MG63 (cell line): ENCODE measurements at places on chromosomes 2 and 18.

DNA sequence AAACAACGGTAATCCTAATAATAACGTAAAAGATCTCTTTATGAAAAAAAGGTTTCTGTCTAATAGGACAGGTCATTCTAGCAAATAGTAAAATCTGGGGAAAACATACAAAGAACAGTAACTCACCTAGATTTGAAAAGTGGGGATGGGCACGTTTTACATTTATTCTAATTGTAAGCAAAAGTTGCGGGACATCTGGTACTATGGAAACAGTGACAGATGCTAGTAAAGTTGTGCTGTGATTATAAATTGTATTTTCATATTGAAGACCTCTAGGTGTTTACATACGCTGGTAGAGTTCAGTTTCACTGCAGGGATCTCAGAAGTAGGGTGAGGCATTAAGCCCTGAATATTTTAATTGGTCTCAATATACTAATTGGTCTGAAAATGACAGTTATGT lies 422.5 kb downstream of the DPP10 start:
- no peak for DNase-seq

GRCh38 chr2:152466041-152466440 lies 131.1 kb downstream of the FMNL2 start:
- DNase-seq = peak; percentile 50

- no peak for DNase-seq
These were observed 3.1 kb upstream of the AQP12A start for GRCh38 chr2:240688553-240688919.

DNA sequence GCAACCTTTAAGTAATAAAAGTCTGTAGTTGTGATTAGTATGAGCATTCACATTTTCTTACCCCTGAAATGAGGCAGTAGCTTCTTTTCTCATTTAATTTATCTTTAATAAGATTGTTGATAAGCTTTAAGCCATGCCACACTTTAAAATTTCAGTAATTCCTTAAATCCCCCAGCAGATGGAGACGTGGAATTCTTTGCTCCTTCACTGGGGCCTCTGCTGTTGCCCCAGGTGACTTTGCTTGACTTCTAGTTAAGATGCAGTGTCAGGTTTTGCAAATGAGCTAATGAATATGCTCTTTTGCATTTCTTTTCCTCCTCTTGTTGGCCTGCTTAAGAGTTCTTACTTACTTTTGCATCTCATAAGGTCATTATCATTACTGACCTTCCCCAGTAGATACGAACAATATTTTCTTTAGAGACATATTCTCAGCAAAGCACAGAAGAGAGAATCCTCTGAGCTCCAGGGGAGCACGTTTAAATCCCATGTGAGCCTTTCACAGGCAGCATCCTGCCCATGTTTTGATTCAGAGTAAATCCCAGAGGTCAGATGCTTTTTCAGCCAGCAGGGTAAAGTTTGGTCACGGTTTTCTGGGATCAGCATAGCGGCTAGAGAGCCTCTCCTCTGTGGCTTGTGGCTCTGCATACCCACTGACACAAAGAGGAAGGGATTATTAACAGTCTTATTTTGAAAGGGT lies 222.9 kb downstream of the PTPRM start:
- DNase-seq = no peak

GRCh38 chr18:13513021-13513420 lies 213.3 kb downstream of the FAM210A start:
- DNase-seq = no peak

DNA sequence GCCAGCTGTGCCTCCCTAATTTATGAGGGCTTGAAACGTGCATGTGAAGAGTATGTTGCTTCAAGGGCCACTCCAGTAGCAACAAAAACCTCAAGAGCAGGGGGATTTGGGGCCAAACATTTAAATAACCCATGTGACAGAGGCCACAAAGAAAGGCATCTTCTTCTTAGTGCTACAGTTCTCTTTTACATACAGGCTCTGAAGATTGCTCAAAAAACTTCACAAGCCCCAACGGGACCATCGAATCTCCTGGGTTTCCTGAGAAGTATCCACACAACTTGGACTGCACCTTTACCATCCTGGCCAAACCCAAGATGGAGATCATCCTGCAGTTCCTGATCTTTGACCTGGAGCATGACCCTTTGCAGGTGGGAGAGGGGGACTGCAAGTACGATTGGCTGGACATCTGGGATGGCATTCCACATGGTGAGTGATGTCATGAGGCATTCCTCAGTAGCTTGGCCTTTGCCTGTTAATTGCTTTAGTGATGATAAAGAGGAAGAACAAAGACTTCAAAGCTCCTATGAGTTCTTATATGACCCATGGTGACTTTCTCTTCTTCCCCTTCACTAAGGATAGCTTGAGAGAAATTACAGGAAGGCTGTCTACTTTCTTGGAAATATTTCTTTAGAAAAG lies 40.1 kb downstream of the NRP2 start:
- DNase-seq = no peak

- no peak for DNase-seq
These were observed 298.2 kb downstream of the SP3 start for GRCh38 chr2:173667014-173667413.

DNA sequence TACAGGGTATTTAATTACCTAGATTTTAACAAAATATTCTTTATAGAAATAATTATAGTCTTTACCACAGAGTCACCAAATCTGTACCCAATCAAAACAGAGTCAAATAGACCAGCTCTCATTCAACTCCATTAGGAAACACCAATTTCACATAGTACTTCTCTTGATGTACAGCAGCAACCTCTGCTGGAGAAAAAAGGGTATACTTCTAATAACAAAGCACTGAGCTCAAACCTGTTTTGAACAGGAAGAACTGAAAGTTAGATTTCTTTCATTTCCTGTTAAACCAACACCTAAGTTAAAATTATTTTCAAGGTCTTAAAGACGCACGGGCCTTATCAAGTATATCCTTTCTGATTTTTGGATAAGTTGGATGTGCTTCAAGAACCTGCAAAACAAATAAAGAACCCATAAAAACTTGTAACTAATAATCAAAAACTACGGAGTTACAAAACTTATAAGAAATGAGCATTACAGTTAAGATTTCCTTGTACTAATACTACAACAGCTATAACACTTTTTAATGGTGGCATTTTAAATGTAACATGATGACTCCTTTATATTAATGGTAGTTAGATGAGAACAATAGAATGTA lies 79.0 kb downstream of the TTC21B start:
- no peak for DNase-seq

DNA sequence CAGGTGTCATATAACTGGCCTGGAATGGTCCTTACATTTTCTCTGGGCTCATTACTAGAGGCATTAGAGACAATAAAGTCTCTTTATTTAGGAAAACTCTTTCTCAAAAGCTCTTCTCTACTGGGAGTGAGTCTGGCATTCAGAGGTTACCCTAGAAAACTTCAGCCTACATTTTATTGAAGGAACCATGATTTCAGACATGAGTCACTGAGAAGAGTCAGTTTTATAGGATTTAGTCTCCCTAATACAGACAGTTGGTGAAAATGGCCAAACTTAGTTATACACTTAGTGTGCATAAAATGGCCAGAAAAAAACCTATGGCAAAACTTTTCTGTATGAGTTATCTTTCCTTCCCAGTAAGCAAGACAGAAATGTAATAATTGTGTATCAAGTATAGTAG lies 689.4 kb downstream of the ZEB2 start:
- no peak for DNase-seq

DNA sequence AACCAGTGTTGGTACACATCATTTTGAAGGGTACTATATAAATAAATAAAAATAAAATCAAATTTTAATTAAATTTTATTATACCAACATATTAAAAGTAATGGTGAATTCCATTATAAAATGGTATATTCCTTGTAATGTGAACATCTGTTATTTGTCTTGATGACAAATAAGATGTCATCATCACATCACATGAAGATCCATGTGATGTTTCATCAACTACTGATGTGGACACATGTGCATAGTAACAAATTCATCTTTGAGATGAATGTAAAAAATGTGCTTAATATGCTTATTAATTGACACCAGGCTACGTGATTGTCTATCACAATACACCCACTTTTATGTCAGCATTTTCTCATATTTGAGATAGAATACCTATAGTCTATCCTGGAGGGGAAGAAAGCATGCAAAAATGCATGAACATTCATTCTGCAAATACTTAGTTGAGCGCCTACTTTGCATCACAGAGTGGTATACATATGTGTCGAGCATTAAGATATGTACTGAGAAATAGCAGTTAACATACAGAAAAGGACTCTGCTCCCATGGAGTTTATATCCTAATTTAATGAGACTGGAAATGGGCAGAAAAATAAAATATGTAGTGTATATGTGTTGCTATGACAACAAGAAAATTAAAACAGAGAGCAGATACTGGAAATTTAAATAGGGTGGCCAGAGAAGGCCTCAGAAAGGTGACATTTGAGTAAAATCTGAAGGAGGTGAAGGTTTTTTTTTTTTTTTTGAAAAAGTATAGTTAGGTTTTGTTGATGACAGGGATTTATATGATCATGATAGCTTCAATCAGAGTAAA lies 281.1 kb downstream of the ARHGAP15 start:
- no peak for DNase-seq

- DNase-seq = no peak
These were observed 81.5 kb downstream of the CD226 start for GRCh38 chr18:69866212-69866611.

- no peak for DNase-seq
These were observed 806 bp upstream of the MYT1L start for GRCh38 chr2:2331881-2332280.

DNA sequence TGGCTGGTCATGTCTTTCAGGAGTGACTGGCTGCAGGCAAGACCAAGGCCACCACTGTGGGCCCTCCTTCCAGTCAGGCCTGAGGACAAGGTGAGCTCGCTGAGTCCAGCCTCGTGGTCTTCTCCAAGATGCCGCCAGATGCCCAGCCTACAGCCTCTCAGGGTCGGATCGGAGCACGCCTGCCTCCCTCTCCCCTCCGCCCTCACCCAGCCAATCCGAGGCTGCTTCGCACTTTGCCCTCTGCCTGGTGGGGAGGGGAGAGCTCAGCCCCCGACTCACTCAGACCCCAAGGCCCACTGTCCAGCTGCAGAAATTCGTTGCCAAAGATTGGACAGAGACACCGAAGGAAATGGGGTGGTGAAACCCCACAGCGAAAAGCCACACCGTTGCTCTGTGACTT lies 33.1 kb downstream of the ATOH8 start:
- DNase-seq = no peak
